ENCODE measurements at places on chromosomes 2 and 18. TPM values are rescaled to one million over a fixed set of nuclear protein-coding genes. Genes with fewer than 3 reads are reported as not detected.
A peak's percentile ranks its signal among the peaks of the same experiment; 100 is the strongest.

DNA sequence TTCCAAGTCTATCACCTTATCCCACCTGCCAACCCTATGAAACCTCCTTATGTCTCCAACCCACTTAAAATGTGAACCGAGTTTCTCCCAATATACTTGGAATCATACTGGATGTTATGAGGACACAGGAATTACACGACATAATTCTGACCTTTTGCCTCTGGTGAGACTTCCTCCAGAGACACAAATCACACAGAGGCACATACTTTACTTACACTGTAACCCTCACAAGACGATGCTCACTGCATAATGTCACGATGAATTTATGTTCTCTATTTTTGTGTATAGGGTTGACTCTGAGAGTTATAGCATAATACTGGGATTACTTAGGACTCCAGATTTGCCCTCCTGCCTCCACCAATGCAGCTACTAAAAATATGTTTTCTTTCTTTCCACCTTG lies 28.0 kb upstream of the SETBP1 start:
- no peak for DNase-seq

- DNase-seq, result no peak
These were observed 143.1 kb downstream of the FHOD3 start for GRCh38 chr18:36440614-36441013.

- DNase-seq, result no peak
These were observed 617.5 kb downstream of the NR4A2 start for GRCh38 chr2:155714983-155715382.

GRCh38 chr18:77486985-77487384 lies 237.3 kb downstream of the GALR1 start:
- DNase-seq, result no peak

- DNase-seq, result no peak
These were observed 315.6 kb downstream of the IRS1 start for GRCh38 chr2:226483745-226484619.

- peak; percentile 81 for DNase-seq
These were observed 3.5 kb downstream of the RHOB start for GRCh38 chr2:20450201-20450999.

DNA sequence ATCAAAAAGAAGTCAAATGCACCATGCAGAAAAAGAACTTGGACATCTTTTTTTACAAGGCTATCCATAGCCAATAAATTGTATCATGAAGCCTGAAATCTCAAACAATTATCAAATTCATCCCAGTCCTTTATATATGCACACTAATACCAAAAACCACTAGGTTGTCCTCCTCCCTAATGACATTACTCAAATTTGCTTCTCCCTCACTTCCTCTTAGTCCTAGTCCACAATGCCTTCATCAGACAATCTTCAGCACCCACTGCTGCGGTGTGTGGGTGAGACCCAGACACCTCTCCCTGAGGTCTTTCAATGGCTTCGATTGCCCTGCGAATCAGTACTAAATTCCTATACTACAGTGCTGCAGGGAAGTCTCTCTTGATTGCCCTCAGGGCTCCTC lies 58.1 kb downstream of the CLASP1 start:
- DNase-seq, result no peak

DNA sequence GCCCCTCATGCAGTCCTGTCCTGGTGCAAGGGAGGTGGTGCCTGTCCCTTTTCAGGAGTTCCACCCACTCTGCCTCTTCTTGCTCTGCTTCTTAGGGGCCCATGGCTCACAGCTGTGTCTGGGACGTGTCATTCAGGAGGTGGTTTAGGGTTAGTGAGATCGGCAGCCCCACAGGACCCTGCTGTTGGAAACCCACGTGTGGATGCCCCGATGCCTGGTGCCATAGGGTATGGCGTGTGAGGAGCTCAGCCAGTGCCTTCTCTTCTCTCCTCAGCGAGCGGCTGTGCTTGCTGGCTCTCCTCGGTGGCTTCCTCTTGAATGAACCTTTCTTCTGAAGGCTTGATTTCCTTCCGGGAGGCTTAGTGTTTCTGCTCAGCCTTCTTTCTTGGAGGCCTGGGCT lies 55.2 kb downstream of the LDLRAD4 start:
- DNase-seq, result no peak

DNA sequence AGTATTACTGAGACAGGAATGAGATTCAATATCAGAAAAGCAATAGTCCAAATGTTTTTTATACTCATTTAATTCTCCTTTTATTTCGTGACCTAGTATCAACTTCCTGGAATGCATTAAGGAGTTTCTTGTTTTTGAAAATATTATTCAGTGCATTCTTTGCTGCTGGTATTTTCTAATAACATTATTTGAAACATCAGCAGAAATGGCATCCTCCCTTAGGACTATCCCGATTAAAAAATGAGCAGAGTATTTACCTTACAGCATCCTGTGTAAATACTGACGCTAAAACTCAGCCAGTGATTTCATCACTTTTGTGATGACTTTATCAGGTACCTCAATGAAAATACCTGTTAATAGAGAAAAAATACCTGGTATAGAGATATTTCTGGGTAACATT lies 16.3 kb downstream of the COL4A3 start:
- no peak for DNase-seq

DNA sequence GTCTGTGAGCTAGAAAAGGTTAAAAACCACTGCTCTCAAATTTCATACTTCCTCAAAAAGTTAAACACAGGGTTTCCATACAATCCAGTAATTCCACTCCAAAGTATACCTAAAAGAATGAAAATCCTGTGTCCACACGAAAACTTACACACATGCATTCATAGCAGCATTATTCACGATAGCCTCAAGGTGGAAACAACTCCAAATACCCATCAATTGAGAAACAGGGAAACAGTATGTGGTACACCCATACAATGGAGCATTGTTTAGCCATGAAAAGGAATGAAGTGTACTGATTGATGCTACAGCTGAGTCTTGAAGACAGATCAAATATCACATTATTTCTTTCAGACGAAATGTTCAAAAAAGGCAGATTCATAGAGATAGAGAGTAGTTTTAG lies 36.7 kb downstream of the UXS1 start:
- DNase-seq, result no peak

SH3RF3 gene
- 12.3 TPM for total RNA-seq

DNA sequence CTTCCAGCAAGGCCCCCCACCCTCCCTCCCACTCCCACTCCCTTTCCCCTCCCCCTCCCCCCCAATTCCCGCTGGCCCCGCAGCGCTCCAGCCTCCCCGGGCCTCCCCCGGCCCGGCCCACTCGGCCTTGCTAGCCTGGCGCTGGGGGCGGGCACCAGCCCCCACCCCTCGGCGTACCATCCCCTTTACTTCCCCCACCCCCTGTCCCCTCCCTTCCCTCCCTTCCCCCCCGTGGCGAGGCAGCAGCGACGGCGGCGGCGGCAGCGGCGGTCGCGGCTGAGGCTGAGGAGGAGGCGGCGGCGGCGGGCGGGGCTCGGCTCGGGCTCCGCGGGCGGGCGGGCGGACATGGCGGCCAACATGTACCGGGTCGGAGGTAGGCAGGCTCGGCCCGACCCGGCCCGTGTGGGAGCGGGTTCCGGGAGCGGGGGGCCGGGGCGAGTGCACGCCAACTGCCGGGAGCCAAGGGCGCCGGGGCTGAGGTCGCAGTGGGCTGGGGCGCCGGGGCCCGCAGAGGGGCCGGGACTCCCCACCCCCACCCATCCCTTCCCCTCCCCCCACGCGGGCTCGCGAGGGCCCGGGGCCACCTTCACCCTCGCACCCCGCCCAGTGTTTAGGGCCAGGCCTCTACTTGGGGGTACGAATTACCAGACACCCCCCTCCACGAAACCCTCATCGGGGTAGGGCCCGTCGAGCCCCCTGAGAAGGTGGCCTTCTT lies at the start of gene MTA3:
TSS of gene MTA3 (plus strand) at position 232 of the 715 bp plus-strand sequence. CDS start at position 346, 114 bp downstream.
- DNase-seq, result peak; percentile 55

DNA sequence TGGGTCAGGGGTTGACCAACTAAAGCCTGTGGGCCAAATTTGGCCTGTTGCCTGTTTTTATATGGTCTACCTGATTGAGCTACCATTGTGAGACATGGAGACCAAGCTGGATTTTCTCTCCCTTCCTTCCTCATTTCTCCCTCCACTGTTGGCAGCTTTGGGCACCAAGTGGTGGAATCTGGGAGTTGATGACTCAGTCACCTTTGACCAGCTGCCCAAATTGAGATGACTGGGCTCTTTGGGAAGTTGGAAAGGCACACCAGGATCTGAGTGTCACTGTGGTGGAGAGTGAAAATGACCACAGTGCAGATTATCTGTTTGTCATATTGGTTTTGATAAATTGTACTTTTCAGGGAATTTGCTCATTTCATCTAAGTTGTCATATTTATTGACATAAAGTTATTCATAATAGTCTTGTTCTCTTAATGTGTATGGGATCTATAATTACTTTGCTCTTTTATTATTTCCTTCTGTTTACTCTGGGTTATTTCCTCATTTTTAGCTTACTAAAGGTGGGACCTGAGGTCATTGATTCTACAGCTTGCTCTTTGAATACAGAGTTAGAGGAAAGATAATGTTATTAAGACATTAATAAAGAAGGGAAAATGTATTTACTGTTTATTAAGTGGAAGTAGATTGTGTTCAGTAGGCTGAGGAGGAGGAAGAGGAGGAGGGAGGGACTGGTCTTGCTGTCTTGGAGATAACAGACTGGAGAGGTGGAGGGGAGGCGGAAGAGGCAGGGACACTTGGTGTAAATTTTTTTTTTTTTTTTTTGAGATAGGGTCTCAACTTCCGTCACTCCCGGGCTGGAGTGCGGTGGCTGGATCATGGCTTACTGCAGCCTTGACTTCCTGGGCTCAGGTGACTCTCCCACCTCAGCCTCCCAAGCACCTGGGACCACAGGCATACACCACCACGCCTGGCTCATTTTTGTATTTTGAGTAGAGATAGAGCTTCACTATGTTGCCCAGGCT lies 31.8 kb downstream of the AGFG1 start:
- peak; percentile 17 for DNase-seq

- DNase-seq, result no peak
These were observed 64.4 kb upstream of the PGAP1 start for GRCh38 chr2:196990788-196991461.

CREB1 gene
- total RNA-seq, result 130 TPM

HOXD13 gene
- total RNA-seq, result not detected

DNA sequence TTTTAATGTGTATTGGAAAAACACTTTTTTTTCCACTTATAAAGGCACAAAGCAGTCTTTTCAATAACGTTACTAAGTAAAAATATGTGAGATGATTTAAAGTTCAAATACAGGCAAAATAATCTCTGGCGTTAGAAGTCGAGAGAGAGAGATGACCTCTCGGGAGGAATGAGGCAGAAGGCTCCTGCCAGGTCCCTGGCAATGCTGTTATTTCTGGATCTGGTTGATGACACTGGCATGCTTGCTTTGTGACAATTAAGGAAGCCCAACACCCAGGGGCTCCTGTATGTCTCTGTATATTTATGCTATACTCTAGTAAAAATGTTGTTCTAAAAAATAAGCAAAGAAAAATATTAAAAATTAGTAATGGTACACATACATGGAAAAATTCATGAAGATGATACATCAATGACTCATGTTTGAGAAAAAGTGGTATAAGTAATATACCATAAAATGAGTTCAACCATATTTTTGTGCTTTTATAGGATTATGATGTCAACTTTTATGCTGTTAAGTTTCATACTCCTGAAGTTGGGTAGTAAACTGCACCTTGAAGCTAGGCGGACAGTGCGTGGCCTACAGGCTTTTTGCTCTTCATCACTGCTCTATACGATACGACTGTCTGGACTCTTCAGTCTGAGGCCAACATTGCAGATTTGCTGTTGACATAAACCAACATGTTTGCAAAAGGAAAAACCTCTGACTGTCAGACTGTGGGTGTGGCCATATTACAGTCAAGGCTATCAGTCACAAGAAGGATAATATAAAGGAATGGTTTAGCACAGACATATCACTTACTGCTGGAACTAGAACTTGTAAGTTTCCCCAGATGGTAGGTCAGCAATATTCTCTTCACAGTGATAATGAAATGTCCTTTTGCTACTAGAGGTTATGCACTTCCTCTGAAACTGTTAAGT lies 19.8 kb downstream of the VPS4B start:
- no peak for DNase-seq

KCNJ3 gene
- 22.8 TPM for total RNA-seq

CTAGE1 gene
- not detected for total RNA-seq

DNA sequence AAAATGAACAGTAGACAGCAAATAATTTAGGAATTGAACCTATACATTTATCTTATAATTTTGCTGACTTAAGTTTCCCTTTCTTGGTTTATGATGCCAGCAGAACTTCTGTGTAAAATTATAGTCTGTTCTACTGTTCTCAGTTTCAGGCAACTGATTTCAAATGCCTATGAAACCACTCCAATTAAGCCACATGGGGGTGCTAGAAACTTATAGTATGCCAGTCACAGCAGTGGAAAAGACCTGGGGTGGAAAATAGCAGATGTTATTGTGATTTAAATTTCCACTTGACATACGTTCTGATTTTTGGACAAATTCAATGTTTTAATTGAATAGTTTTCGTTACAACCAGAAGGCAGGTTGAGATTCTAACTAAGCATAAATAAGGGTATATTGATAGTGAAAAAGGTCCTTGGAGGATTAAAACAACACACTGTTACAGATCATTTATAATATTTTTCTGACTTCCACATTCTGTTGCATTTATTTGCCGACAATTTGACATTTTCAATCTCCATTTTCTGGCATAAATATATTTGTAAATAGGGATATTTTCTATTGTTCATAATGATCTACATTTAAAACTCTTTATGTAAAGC lies 61.4 kb downstream of the CPS1 start:
- peak; percentile 1 for DNase-seq

DNA sequence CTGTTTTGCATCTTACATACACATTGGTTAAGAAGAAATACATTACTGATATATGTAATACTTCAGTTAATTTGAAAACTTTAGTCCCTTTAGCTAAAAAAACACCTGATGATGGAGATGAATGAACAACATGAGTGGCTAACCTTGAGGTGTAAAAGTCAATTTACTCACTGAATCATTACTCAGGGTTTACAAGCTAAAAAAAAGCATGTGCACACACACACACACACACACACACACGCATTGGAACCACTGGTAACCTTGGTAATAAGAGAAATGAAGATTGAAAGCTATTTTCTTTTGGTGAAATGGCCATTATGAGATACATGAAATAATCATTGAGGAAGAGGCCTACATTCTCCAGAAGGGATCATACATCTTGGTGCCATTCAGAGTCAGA lies 51.8 kb downstream of the KCTD1 start:
- DNase-seq, result no peak

ATP9B gene
- total RNA-seq, result 69.1 TPM

DNA sequence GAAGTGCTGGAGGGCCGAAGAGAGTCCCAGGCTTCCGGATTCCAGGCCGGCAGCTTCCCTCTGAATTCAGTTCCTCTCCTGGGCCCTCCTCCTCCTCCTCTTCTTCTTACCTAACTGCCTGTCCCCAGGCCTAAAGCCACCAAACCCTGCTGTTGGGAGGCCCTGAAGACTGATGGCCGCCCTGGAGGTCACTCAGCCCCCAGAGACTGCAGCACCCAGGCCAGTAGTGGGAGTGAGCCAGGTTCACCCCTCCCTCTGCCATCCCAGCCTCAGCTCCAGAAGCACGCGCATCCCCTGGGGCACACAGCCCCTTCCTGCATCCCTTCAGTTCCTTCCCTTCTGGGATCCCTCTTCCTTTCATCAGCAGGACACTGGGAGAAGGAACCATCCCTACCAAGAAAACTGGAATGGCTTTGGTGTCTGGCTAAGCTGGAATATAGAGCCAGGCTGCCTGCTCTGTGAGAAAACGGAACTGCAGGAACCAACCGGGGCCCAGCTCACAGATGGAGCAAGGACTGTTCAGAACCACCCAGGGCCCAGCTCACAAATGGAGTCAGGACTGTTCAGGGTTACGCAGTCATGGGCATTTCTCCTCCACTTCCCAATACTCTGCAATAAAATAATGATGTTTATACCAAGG lies 127.4 kb downstream of the NDUFA10 start:
- DNase-seq, result no peak

BUB1 gene
- total RNA-seq, result 7.8 TPM

Measured in occipital lobe (tissue), 3 donors.